ENCODE measurements at places on chromosomes 4 and X.
A peak's percentile ranks its signal among the peaks of the same experiment; 100 is the strongest.

DNA sequence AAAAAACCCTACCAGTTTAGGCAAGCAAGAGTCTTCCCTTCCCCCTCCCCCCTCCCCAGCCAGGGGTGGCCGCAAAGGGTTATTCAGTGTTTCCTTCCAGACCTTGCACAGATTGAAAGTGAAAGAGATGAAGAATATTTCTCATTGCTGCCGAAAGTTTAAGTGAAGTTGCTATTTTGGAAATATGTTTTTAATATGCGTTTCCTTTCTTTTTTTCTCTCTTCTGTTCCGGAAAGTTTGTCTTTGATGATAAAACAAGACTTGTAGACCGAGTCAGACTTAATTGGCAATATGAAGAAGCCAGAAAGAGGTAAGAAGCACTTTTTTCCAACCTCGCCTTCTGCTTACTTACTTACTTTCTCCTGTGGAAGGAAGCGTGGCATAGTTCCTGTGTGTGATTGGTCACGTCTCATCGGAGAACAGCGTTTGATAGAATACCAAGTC is 58.5 kb upstream of the CLCN4 start:
- peak; percentile 65 for ATAC-seq
- H3K4me1 ChIP-seq: peaks cover 22% of the 10 kb centered on the region
- H3K4me3 ChIP-seq: peak overlapping the region; percentile 85
- H3K36me3 ChIP-seq: peaks cover 23% of the 10 kb centered on the region
- peak overlapping the region; percentile 98 for H3K27ac ChIP-seq

DNA sequence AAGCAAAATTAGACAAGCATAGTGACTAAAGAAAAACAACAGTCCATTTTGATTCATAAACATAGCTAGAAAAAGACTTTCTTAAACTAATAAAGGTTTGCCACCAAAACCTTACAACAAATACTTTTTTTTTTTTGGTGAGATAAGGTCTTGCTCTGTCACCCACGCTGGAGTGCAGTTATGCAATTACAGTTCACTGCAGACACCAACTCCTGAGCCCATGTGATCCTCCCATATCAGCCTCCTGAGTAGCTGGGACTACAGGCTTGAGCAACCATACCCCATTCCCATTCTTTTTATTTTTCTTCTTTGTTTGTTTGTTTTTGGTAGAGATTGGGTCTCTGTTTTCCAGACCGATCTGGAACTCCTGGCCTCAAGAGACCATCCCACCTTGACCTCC is 247.2 kb upstream of the ADGRL3 start:
- H3K36me3 ChIP-seq: no peaks in the 10 kb centered on the region
- no peak overlapping the region for H3K27ac ChIP-seq
- no peak overlapping the region for H3K4me3 ChIP-seq
- no peaks in the 10 kb centered on the region for H3K27me3 ChIP-seq

- ATAC-seq: peak; percentile 88
- H3K36me3 ChIP-seq: peaks cover 17% of the 10 kb centered on the region
Measured at GRCh38 chr4:153641532-153641931, 42.5 kb upstream of the TLR2 start.

DNA sequence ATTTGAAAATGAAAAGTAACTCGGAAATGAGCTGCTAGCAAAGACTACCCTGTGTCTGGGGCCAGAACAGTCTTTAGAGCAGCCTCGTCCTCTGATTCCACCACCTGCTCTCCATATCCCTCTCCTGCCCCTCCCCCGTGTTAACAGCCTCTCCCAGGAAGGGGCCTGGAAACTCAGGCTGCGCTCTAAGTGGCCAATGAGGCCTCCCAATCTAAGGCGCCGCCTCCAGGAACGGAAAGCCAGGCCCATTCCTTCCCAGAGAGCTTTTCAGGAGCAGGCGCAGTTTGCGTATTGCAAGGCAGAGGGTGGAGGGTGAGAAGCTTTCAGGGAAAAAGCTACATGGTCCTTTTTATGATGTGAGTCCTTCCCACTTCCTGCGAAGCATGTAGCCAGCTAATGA is 31.2 kb downstream of the RS1 start:
- no peaks in the 10 kb centered on the region for H3K4me1 ChIP-seq
- H3K27me3 ChIP-seq: no peaks in the 10 kb centered on the region
- no peak overlapping the region for H3K27ac ChIP-seq
- H3K36me3 ChIP-seq: no peaks in the 10 kb centered on the region

GRCh38 chr4:26715636-26716242 is 131.9 kb downstream of the TBC1D19 start:
- H3K4me3 ChIP-seq: no peak overlapping the region
- H3K27ac ChIP-seq: no peak overlapping the region
- no peaks in the 10 kb centered on the region for H3K27me3 ChIP-seq
- H3K36me3 ChIP-seq: no peaks in the 10 kb centered on the region
- no peaks in the 10 kb centered on the region for H3K4me1 ChIP-seq

DNA sequence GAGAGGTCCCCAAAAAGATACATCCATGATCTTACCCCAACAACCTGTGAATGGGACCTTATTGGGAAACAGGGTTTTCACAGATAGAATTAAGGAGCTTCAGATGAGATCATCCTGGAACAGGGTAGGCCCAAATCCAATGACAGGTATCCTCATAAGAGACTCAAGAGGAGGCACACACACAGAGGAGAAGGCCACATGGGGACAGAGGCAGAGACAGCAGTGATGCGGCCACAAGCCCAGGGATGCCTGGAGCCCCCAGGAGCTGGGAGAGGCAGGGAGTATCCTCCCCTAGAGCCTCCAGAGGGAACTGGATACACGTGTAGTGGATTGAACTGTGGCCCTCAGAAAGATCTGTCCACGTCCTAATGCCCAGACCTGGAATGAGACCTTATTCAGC is 82.3 kb downstream of the PRKX start:
- H3K27me3 ChIP-seq: no peaks in the 10 kb centered on the region
- no peak overlapping the region for H3K4me3 ChIP-seq
- no peaks in the 10 kb centered on the region for H3K4me1 ChIP-seq

- H3K4me1 ChIP-seq: peaks cover 17% of the 10 kb centered on the region
- peak; percentile 60 for ATAC-seq
- peak overlapping the region; percentile 76 for H3K4me3 ChIP-seq
- peaks cover 34% of the 10 kb centered on the region for H3K36me3 ChIP-seq
- no peaks in the 10 kb centered on the region for H3K27me3 ChIP-seq
Measured at GRCh38 chrX:357035-357692, 29.5 kb downstream of the PPP2R3B start.

DNA sequence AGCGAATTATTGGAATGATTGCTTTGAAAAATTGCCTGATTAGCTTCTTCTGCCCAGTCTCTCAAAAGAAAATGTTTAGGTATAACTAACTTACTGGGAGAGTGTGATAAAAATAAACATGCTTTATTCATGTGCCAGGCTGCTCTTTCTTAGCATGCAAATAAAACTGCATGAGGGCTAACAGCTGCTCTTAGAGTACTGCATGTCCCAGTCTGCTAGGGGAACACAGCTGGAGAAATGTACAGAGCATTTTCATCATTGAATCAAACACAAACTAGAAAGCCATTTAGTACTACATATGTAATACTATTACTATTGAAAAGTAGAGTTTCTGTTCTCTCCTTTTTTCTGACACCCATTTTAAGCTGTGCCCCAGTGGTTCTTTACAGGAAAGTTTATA is 726.0 kb downstream of the GRID2 start:
- no peaks in the 10 kb centered on the region for H3K4me1 ChIP-seq
- no peaks in the 10 kb centered on the region for H3K27me3 ChIP-seq
- no peak overlapping the region for H3K27ac ChIP-seq
- H3K36me3 ChIP-seq: no peaks in the 10 kb centered on the region
- ATAC-seq: no peak
- H3K4me3 ChIP-seq: no peak overlapping the region

DNA sequence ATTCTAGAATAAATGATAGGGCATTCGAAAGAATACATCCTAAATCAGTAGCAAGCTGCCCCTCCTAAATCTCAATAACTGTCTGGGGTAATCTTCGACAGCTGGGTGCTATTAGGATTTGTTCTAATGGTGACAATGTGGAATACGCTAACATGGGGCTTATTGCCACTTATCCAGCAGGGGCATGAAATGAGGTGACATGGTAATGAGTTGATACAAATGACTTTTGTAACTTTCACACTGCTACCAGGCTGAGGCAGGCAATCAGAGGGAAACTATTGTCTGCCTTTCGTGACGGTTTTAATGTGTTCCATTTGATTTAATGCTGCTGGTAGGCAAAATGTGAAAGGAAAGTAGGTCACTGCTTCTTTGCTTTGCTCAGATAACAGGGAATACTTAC is 1047.4 kb upstream of the PABPC4L start:
- no peak overlapping the region for H3K4me3 ChIP-seq
- ATAC-seq: no peak
- H3K36me3 ChIP-seq: no peaks in the 10 kb centered on the region
- H3K27me3 ChIP-seq: no peaks in the 10 kb centered on the region
- H3K27ac ChIP-seq: no peak overlapping the region
- H3K4me1 ChIP-seq: no peaks in the 10 kb centered on the region

DNA sequence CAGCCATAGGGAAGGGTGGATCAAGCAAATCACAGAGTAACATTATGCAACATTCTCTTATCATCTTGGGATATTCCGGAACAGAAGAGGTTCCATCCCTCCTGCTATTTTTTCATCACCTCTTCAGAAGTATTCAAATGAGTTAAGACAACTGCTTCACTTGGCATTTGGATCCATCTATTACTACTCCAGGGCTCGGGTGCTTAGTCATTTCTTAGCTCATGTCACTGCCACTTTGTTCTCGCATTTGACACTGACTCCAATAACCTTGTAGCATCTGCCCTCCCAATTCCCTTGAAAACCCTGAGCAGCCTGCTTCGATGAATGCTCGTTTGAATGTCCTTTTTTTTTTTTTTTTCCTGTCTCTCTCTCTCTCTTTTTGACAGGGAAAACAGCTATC is 114.9 kb downstream of the PPARGC1A start:
- H3K4me1 ChIP-seq: no peaks in the 10 kb centered on the region
- H3K4me3 ChIP-seq: no peak overlapping the region
- no peak for ATAC-seq
- H3K27ac ChIP-seq: no peak overlapping the region
- no peaks in the 10 kb centered on the region for H3K27me3 ChIP-seq

DNA sequence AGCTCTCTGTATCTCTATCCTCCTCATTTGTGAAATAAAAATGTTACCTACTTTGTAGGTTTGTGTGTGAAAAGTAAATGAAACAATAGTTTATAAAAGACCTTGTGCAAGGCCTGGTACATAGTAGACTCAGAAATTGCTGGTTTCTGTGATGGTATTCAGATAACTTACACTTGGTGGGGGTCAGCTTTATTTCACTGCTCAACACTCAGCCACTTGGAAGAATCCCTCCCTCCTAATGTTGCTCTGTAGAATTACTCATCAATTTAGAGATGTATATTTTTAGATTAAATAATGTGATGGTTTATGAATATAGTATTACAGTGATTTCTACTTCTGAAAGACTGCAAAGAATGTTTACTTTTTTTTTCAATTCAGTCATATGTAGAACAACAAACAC is 32.7 kb downstream of the SMARCAD1 start:
- no peaks in the 10 kb centered on the region for H3K27me3 ChIP-seq
- no peak overlapping the region for H3K4me3 ChIP-seq
- ATAC-seq: no peak
- H3K4me1 ChIP-seq: no peaks in the 10 kb centered on the region
- peaks cover 98% of the 10 kb centered on the region for H3K36me3 ChIP-seq

DNA sequence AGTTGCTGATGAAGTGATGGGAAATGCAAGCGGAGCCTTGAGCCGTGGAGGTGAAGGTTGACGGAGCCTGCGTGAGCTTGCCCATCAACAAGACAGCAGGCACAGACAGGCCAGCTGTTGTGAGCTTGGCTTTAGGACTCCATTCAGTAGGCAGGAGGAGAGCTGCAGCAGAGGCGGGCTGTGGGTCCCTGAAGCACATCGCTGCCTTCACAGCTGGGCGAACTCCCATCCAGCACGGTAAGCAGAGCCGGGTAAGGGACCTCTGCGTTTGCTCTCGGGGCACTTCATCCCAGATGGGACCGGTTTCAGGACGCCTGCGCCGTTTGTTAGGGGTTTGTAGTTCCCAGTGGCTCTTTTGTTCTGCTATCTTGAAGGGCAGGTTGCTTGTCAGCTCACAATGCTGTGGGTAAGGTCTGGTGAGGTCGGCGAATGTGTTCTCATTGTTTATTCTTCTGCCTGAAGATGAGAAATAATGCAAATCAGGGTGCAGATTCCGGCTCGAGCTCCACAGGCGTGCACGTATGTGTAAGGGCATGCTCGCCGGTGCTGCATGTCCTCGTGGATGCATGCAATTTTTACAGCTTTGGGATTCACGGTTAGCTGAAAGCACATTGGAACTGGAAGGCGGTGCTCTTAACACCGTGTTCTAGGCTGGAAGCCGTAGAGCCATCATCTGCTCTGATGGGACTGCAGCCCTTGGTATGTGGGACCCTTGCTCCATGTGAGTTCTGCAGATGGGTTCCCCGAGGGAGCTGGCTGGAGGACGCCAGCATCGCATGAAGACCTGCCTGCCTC is 54.6 kb upstream of the CLDN34 start:
- no peak for ATAC-seq
- H3K27me3 ChIP-seq: peaks cover 21% of the 10 kb centered on the region
- no peaks in the 10 kb centered on the region for H3K36me3 ChIP-seq
- H3K4me1 ChIP-seq: no peaks in the 10 kb centered on the region

GRCh38 chr4:21203416-21203815 is 503.2 kb downstream of the PACRGL start:
- no peaks in the 10 kb centered on the region for H3K36me3 ChIP-seq
- H3K27me3 ChIP-seq: no peaks in the 10 kb centered on the region
- no peak for ATAC-seq
- H3K4me1 ChIP-seq: no peaks in the 10 kb centered on the region
- H3K4me3 ChIP-seq: no peak overlapping the region
- H3K27ac ChIP-seq: no peak overlapping the region

DNA sequence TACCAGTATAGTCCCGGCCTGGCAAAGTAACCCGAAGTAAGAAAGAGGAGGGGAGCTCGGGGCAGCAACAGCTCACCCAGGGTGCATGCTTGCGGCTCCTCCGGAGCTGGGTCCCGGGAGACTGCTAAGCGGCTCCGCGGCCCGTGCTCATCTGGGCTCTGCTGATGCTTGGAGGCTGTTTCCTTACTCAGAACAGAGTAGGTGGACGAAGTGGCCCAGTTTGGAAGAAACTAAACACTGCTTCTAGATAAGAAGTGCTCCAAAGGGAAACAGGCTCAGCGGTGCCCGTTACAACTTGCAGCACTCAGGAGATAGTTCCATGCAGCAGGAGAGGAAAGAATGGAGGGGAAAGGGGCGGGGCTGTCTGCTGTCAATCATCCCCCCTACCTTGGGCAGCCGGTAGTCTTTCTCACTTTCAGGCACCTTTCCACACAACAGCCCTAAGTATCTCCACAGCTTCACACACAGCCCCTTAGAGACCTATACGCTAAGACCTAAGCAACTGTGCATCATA is at the start of gene COL4A6:
COL4A6 (minus strand) TSS at position 313 of the 514 bp plus-strand sequence; CDS start at position 87, 226 bp downstream.
- peak within 1 kb of the TSS; percentile 47 for H3K4me3 ChIP-seq
- H3K27me3 ChIP-seq: peaks cover 30% of the 10 kb centered on the region
- no peak for ATAC-seq
- no peaks in the 10 kb centered on the region for H3K4me1 ChIP-seq
- H3K27ac ChIP-seq: no peak within 1 kb of the TSS

- H3K4me1 ChIP-seq: no peaks in the 10 kb centered on the region
- H3K4me3 ChIP-seq: no peak overlapping the region
- no peaks in the 10 kb centered on the region for H3K27me3 ChIP-seq
- peak; percentile 39 for ATAC-seq
- H3K27ac ChIP-seq: no peak overlapping the region
Measured at GRCh38 chr4:27217261-27217769, 356.7 kb downstream of the STIM2 start.

GRCh38 chr4:30555775-30556174 is 164.4 kb upstream of the PCDH7 start:
- no peak overlapping the region for H3K27ac ChIP-seq
- H3K4me3 ChIP-seq: no peak overlapping the region
- no peaks in the 10 kb centered on the region for H3K36me3 ChIP-seq
- no peaks in the 10 kb centered on the region for H3K4me1 ChIP-seq
- no peaks in the 10 kb centered on the region for H3K27me3 ChIP-seq

- ATAC-seq: peak; percentile 27
- peaks cover 35% of the 10 kb centered on the region for H3K4me1 ChIP-seq
- peak overlapping the region; percentile 80 for H3K4me3 ChIP-seq
- H3K36me3 ChIP-seq: no peaks in the 10 kb centered on the region
- H3K27ac ChIP-seq: peak overlapping the region; percentile 77
Measured at GRCh38 chr4:104490770-104491480, 3.8 kb downstream of the CXXC4 start.
